Aorta (tissue), 5 donors: ENCODE measurements at places on chromosomes 5 and 9. TPM values are rescaled to one million over a fixed set of nuclear protein-coding genes. Genes with fewer than 3 reads are reported as not detected.

GRCh38 chr9:85258823-85259370 is 482.9 kb downstream of the AGTPBP1 start:
- DNase-seq: peak; percentile 65

DNA sequence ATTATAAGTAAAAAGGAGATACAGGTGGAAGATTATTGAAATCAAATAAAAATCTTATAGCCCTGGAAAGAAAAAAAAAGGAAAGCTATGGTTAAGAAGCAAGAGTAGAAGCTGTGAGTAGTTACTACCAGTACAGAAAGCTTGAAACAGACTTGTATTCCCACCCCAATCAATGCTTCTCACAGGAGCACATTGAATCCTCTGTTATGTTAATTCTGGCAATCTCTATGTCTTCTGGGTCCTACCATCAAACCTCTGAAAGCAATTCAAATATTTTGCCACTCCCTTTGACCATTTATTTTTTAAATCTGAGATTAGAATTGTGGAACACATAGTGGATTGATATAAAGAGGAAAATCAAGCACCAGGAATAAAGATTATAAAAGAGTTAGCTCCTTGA is 186.5 kb downstream of the MEF2C start:
- DNase-seq: no peak

GRM6 gene
- not detected for total RNA-seq

SLCO6A1 gene
- total RNA-seq: 0.75 TPM

DNA sequence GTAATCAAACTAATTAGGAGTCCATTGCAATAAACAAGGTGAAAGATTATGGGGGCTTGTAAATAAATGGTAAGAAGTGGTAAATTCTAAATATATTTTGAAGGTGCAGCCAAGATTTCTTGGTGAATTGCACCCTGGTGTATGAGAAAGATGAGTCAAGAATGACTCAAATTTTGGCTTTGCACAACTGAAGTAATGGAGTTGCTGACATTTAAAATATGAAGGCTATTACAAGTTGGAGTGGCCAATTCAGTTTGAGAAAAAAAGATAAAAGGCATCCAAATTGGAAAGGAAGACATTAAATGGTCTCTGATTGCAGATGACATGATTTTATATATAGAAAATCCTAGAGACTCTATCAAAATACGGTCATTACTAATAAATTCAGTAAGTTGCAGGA is 2330.6 kb downstream of the MAT2B start:
- no peak for DNase-seq

ADGRD2 gene
- not detected for total RNA-seq

DNA sequence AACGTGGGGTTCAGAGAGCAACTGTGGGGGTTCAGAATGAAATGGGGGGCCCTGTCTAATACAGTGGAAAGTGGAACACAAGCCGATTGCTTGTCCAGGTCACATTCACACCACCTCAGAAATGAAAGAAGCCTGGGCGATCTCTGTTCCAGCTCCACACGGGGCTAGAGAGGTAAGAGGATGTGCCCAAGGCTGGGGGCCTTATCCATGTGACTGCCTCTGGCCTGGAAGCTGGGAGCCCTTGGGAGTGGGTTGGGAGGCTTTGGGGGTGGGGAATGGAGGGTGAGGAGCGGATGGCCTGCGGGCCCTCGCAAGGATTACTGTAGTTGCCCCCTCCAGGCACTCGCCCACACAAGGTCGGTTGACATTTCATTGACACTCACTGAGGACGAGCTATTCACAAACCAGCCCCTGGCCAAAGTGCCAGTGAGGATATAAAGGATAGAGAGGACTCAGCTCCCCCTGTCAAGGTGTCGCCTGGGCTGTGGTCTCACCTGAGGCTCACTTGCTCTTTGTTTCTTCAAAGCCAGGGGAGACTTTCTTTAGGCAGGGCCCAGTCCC is 86.7 kb downstream of the LIFR start:
- peak; percentile 47 for DNase-seq

DNA sequence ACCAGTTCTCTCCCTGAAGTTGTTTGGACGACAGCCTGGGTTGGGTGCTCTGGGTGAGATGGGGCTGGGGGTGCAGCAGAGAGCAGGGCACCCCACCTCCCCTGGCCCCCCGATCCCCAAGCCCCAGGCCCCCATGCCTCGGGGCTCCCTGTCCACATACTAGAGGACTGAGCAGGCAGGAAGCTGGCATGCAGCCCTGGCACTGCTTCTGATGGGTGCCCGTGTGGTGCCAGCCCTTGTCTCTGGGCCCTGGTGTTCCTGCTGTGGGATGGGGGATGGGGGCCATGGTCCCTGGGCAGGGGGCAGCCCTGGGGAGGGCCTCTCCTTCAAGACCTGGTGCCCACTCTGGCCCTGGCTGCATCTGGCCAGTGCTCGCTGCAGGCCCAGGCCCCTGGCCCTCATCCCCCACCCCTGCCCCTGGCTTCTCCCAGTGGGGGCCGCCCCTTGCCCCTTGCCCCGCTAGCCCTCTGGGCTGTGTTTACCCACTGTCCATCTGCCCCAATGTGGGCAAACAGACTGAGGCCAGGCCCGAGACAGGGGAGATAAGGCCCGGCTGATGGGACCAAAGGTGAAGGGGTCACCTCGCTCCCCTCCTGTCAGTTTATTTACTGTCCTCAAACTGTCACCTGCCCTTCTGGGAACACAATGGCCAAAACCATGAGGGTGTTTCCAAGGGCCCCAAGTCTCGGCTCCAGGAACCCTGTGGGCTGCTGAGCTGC is 67.3 kb upstream of the RXRA start:
- DNase-seq: no peak

- DNase-seq: peak; percentile 82
Observed at GRCh38 chr9:107732781-107733522, 243.4 kb upstream of the KLF4 start.

SLC6A18 gene
- total RNA-seq: not detected

KLHL9 gene
- 23.3 TPM for total RNA-seq

- no peak for DNase-seq
Observed at GRCh38 chr5:170892196-170892595, 30.4 kb downstream of the RANBP17 start.

DNA sequence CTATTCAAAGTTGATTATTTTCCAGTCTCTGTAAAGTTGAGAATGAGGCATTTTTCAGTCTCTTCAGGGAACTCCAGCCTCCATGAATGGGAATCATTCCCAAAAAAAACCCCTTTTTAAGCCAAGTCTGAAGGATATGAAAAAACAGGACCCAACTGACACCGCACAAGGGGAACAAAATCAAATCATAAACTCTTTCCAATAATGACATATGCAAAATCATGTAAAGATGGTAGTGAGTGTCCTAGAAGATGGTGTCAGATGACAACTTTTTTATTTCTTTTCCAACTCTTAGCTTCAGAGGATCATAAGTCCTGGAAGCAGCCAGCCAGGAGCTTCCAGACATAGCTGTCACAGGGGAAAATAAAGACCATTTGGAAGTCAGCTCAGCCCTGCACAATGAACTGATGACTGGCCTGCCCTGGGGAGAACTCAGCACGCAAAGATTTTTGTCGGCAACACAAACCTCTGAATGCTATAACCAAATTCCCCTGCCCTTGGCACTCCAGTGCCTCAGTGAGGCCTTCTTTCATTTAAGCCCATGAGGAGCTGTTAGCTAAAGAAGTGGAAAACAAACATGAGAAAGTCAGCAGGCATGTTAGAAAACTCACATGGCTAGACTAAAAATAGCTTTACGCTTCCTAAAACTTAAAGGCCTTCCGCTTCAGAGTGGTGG is 85.4 kb downstream of the SLC1A3 start:
- DNase-seq: no peak

- DNase-seq: no peak
Observed at GRCh38 chr9:93659837-93660177, 83.4 kb downstream of the PHF2 start.

DNA sequence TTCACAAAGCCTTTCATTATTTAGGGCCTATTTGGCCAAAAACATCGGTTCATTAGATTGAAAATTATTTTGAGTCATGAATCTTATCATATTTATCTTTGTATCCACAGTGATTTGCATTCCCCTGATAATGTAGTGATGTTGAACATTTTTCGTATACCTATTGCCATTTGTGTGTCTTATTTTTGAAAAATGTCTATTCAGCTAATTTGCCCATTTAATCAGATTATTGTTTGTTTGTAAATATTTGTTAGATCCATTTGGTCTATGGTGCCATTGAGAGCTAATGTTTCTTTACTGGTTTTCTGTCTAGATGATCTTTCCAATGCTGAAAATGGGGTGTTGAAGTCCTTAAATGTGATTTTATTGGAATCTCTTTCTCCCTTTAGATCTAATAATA is 439.2 kb upstream of the TYRP1 start:
- no peak for DNase-seq

PALM2AKAP2 gene
- total RNA-seq: 58.1 TPM

OLFM1 gene
- total RNA-seq: 21.0 TPM

DNA sequence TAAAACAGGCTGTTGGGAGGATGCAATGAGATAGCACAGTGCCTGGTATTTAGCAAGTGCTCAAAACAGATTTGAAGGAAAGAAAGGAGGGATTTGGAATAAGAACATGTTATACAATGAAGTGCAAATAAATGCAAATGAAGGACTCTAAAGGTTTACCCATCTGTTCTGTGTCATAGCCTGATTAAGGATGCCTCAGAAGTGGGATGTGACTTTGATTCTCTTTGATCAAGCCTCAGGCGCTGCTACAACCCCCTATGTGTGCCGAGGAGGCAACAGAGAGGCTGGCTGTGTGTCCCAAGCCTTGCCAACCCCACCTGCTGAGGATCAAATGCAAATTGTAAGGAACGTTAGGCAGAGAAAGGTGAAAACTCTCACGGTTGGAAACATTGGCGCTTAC is 27.2 kb downstream of the GGTA1 start:
- no peak for DNase-seq

HRH2 gene
- 15.3 TPM for total RNA-seq

GRCh38 chr9:123089040-123089439 is 55.6 kb downstream of the GPR21 start:
- no peak for DNase-seq

DNA sequence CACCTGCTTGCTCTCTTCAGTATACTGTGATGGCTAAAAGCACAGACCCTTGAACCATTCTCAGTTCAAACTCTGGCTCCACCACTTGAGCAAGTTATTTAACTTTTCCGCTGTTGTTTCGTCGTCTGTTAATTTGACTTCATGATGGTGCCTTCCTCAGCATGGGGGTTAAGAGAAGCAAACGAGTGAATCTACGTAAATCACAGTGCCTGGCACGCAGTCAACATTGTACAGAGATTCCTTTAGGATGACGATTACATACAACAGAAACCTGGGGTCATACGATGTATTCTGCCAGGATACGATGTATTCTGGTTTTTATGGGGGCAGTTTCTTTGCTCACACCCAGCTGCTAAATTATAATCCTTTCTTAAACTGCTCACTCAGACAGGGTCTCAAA is 515.6 kb downstream of the CCDC171 start:
- no peak for DNase-seq

TIMD4 gene
- total RNA-seq: 0.99 TPM

DNA sequence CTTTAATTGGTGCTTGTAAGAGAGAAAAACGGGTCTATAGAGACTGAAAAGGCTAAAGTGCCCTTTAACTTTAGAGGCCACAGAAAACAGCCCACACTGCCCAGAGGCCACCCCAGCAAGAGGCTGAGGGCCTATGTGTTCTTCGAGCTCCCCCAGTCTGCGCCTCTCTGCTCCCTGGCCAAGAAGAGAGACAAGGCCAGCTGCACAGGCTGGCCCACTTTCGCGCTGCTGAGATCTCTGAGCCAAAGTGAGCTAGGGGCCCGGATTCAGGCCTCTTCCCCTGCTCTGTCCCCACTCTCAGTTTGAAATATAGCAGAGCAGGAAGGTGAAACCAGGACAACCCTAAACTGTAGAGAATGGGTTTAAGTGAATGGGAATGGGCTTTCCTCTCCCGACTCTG is 132.0 kb upstream of the TRIM32 start:
- DNase-seq: no peak

DNA sequence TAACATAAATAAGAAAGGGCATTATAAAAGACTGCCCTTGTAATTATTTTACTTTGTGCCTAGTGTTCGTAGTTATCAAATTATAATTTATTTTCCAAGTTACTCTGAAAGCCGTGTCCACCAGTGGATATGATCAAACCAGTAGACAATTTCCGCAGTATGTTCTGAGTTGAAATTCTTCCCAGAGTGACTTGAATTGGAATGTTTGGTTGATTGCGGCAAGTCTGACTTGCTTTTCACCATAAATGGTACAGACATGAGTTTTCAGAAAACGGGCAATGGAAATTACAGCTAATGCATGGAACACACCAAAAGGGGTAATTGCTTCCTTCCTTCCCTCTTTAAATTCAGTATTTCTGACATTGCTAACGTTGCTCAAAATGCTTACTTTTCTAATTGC is 56.6 kb downstream of the CHSY3 start:
- DNase-seq: no peak

GRCh38 chr5:58731641-58732040 is 148.8 kb downstream of the RAB3C start:
- no peak for DNase-seq

GGTA1 gene
- 17.6 TPM for total RNA-seq

DNA sequence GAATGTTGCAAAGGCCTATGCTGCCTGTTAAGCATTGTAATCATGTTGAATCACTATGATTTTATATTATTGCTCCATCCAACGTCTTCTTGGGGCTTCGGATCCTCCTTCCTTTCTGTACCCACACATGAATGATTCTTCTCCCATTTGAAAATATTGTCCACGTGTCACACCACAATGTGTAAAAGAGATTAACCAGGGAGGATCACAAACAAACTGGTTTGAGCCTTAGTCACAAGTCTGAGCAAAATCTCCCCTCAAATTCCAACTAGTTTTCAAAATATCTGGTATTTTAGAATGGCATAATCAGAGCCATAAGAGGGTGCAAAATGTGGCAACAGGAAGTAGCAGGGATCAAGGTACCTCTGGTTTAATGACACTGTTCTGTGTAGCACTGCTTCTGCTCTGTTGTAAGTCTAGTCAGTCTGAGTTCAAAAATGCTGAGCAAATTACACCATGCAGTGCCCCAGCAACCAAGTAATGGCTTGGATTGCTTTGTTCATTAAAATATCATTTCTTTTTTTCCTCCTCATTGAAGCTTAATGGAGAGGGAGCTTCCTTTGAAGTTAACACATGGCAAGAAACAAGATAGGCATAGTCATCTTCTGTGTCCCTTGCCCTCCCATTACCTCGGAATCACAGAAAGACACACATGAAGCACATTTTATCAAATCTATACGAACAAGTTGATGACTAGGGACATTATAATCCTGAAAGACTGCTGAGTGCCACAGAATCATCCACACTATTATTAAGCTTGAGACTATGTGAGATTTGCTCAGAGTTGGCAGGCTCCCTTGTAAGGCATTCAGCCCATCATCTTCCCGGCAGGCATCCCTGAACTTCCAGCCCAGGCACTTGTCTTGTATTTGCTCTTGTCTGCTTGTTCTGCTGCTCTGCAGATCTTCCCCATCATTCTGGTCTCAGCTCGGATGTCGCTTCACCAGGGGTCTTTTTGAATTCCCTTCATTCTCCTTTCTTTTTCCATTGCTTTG is 102.0 kb upstream of the PRLR start:
- DNase-seq: peak; percentile 49

DNA sequence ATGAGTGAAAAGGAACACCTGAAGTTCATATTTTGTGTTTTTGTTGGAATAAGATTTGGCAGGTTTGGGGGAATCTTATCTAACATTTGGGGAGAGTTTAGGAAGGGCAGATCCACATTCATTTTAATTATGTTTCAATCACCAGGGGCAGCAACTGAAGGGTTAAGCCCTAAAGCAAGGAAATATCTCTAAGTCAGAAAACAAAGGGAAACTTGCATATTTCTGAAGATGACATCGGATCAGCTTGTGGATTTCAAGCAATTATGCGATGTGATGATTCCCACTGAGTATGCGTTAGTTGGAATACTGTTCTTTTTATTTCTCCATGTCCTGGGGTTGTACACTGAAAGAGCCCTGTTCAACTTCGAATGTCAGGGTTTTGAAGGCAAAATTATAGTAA is 59.8 kb upstream of the NFIB start:
- DNase-seq: no peak

- DNase-seq: no peak
Observed at GRCh38 chr9:82552784-82553183, 510.2 kb downstream of the RASEF start.
